ENCODE measurements at places on chromosomes 7 and 10.

- DNase-seq, result no peak
Observed at GRCh38 chr7:14685167-14685566, 217.4 kb downstream of the DGKB start.

GRCh38 chr7:88140947-88141346, 78.9 kb downstream of the SRI start:
- DNase-seq, result no peak

DNA sequence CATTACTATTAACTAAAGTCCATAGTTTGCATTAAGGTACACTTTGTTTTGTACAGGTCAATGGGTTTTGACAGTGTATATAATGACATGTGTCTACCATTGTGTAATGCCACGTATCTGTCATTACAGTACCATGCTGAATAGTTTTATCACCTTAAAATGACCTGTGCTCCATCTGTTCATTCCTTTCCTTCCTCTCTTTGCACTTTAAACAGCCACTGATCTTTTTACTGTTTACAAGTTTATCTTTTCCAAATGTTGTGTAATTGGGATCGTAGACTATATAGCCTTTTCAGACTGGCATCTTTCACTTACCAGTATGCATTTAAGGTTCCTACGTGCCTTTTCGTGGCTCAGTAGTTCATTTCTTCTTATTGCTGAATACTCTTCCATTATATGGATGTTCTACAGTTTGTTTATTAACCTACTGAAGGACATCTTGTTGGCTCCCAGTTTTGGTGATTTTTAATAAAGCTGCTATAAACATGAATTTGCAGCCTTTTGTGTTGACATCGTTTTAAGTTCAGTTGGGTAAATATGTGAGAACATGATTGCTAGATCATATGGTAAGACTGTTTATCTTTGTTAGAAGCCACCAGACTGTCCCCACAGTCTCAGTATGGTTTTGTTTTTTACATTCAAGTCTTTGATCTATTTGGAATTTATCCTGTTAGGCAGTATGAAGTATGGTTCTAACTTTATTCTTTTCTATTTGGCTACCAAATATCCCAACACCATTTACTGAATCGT, 24.7 kb downstream of the STAM start:
- no peak for DNase-seq

DNA sequence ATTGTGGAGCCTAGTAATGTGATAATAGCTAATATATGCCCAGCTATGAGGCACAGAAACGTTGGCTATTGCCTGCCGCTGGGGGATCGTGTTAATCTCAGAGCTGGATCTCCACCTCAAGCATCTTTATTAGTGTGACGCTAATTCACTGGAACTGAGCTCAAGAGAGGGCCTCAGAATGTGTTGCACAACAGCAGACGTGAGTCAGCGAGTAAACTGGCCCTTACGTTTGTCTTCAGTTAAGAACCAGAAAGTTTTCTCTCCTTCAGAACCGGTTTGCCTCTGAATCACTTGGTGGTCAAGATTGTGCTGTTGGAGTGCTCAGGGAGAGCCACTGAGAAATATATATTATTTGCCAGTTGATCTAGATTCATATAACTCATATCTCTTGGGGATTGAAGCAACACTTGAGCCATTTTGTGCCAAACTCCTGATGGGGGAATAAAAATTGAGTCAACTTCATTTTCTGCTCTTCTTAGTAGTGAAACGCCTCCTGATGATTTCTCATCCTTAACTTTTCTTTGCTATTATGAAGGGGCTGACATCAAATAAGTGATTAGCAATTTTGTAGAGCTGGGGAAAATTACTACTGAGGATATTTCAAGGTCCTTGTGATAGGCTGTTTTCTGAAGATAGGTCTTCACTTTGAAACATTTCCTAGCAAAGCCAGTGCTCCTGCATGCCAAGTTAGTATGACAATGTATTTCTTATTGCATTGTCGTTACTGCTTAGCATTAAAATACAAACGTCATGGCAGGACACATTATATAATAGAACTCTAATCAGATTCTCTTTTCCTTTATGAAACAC, 22.3 kb downstream of the BZW2 start:
- DNase-seq, result no peak

DNA sequence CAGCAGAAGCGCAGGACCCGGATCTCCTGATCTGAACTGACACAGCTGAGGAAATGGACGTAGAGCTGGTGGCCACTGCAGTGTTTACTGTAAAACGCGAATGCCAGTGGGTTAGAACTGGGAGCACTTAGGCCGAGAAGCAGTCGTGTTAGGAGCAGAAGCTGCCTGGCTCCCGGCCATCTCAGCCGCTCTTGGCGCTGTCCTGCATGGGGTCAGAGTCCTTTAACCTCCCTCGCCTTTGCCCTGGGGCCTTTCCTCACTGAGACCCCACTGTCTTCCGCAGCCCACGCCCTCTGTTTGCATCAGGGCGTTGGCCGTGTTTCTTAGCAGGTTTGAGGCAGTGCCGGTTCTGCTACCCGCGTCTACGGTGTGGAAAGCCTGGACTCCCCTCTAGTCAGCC, 24.6 kb downstream of the DYNC2I1 start:
- no peak for DNase-seq

- no peak for DNase-seq
Observed at GRCh38 chr7:142024547-142024946, 28.9 kb downstream of the MGAM start.

Measured in NCI-H1105 (cell line).